MV-4-11 (cell line): ENCODE measurements at places on chromosomes 7 and 10.
A peak's percentile ranks its signal among the peaks of the same experiment; 100 is the strongest.

GRCh38 chr7:95481271-95482165 is 4.2 kb upstream of the ASB4 start:
- DNase-seq: no peak

DNA sequence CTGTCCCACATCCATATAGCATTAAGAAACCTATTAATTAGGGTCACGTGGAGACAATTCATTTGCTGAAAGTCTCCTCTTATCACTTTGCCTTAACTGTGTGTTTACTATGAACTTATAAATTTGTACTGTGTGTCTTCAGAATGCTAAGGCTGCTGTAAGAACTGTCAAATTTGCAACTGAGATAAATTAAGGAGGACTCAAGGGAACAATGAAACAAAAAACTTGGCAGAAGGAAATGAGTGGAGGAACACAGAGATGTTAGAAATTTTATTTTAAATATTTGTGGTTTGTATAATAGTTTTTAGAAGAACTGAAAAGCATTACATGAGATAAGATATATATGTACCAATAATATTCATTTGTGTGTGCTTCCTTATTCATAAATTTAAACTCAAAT is 1005.3 kb upstream of the SORCS1 start:
- DNase-seq: no peak

- DNase-seq: no peak
Observed at GRCh38 chr10:17817316-17817715, 8.2 kb downstream of the MRC1 start.

DNA sequence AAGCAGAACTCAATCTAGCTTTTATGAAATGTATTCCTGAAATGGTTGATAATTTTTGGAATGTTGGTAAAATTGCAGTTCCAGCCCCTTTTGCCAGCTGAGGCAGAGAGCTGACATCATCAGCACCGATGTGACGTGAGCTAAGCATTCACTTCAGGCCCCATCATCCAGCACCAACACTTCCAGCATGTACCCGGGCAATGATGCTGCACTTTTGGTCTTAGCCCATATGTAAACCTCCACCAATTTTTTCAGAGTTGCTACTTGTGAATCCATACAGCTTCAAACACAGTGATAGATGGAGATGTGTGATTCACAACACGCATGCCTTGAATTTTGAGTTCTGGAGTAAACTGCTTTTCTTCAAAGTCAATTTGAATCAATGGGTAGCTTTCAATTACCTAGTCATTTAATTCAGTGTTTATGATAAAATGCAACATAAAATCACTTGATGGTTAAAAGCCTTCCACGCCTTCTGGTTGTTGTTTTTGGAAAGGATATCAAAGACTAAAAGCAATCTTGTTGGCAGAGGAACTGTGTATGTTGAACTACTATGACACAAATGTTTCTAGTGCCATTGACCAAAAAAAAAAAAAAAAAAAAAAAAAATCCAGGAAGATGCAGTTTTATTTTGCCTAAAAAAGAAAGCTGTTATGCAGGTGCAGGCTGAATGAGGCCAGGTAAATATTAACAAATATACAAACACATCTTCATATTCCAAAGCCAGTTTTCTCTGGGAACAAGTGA is 73.9 kb downstream of the NRP1 start:
- DNase-seq: no peak

DNA sequence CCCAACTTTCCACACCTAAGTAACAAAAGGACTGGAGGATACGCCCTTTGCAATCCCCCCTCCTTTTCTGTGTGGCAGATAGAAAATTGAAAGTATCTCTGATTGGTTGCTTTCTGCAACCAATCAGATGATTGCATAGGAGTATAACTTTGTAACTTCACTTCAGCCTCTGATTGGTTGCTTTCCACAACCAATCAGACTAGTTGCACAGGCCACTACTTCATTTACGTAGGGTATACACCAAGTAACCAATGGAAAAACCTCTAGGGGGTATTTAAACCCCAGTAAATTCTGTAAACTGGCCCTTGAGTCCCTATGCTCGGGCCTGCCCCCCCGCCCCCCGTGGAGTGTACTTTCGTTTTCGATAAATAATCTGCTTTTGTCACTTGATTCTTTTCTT is 1080.4 kb downstream of the CNTNAP2 start:
- no peak for DNase-seq

DNA sequence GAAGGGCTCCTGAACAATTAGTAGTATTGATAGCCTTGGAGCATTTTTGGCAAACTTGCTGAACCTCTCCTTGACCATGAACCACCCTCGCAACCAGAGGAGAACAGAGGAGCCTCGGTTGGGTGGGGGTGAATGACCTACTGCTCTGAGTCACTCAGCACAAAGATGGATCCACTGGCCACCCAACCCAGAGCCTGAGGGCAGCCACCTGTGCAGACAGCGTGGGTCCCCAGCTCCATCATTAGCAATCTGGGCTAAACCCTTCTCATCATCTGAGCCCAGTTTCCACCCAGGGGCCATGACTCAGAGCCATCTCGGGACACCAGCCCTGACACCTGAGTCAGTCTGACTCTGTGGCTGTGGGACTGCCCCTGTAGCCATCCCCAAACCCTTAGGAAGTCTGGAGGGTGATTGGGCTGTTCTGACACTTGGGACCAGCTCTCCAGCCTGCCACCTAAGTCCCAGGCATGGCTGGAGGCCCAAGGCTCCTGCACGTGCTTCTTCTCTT is 171.8 kb upstream of the GPR26 start:
- DNase-seq: no peak

- DNase-seq: no peak
Observed at GRCh38 chr7:125606671-125607070, 677.0 kb upstream of the POT1 start.

- peak; percentile 98 for DNase-seq
Observed at GRCh38 chr7:157854066-157854891, 517.5 kb downstream of the DNAJB6 start.

DNA sequence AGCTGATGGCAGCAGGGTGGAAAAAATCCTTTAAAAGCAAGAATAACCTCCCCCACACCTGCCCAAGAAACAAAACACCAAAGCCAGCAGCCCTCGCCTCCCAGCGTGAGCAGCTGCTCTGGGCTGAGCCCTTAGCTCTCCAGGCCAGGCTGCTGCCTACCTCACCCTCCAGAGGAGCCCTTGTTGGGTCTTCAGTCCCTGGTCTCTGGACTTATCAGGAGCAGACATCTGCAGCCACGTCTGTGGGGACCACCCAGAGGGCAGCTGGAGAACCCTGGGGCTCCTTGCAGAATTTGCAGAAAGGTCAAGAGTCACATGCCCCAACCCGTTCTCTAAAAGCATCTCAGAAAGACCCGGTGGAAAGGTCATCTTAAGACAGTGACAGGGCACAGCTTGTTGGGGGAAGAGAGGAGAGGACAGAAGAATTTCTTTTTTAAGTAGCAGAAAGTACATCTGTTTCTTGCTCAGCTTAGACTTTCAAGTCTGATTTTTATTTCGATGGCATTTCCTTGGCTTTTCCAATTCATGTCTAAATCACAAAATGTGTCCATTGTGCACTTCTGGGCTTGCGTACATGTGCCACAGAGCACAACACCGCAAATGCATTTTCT is 425.7 kb upstream of the NFE2L3 start:
- no peak for DNase-seq

DNA sequence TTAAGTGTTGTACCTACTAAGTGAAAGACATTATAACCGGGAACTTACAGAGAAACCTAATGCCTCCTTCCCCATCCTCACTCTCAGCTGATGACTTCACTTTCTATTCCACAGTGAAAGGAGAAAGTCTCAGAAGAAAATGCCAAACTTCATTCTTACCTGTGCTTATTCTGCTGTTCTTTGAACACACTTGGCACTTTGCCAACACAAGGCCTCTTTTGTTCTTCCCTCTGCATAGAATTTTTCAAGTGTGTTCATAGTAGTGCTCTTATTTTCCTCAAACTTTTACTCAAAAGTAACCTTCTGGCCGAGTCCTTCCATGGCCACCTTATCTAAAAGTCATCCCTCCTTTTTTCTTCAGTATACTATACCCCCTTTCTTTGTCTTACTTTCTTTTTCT is 59.4 kb upstream of the ETV1 start:
- DNase-seq: no peak

DNA sequence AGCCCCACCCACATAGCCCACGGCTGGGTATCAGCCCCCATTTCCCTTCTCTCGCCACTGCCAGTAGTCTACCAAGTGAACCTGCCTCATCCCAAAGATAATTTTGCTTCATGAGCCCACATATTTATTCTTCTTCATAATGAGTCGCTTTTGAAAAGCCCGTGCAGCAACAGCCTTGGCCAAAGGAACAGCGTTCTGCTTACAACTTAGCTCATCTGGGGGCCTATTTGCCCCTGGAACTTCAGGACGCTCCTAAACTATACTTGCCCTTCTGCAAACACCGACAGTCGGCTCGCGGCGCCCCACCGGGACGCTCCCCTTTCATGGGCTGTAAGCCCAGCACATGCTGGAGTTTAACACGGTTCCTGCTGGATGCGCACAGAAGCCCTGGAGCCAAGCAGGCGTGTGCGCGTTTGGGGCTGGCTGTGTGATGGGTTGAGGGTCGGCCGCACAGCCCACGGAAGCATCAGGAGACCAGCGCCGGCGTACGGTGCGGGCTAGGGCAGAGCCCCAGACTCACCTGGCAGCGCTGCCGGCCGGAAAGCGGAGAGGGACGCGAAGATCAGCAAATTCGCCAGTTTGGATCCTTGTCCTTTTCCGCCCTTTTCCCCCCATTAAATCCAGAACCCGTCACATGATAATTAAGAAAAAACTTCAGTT is 370 bp downstream of the TMEM60 start:
- no peak for DNase-seq

DNA sequence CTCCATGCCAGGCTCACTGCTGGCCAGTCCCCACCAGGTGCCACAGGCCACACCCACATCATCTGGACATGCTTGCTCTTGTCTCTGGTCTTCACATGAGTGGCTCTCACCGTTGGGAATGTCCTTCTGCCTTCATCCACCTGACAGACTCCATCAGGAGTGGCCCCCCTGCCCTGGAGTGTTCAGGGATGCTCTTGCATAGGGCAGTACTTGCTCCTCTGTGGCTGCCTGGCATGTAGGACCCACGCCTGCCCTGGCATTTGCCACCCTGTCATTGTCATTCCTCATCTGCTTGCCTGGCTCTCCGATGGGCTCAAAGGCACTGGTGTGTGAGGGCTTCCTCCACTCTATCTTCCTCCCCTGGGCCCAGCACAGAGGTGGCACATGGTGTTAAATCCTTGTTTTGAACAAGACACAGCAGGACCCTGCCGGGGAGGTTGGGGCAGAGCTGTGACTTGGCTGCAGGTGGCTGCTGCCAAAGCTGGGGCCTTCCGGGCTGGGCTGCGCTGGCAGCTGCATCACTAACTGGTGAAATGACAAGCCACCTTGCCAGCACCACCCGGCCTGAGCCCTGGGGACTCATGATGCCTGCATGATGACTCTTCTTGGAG is 1.8 kb downstream of the SH2D4B start:
- DNase-seq: no peak

DNA sequence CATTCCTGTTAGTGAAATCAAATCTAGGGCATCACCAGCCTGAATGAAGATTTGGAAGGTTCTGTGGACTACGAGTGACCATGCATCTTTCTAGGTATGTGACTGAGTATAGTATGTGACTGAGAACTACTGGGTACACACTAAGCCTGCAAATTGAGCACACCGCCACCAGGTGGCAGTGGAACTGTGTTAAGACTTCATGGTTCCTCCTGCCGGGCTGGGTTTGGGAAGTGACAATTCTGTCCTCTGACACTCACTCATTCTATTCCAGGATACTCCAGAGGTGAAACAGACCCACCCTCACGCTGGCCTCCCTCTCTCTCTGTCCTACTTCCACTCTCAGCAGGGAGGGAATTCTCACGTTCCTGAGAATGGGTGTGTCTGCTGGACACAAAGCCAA is 84.0 kb upstream of the TMEM248 start:
- DNase-seq: peak; percentile 77

- DNase-seq: no peak
Observed at GRCh38 chr7:46230298-46230989, 309.4 kb upstream of the IGFBP3 start.

GRCh38 chr10:112801748-112802147 is 148.3 kb upstream of the TCF7L2 start:
- no peak for DNase-seq

DNA sequence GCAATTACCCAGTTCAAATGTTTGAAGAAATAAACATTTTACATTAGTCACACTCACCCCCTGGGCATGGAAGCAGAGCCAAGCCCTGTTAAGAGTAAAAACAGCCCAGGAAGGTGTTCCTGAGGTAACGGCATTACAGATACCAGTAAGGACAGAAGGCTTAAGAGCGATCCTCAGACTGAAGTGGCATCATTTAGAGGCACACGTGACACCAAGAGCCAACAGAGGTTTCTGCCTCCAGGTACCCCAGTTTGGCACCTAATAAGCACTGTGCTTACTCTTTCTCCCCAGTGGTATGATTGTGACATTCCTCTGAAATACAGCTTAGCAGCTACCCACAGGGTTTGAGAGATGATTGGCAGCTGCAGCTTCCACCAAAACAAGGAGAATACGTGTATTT is 17.2 kb downstream of the MMS19 start:
- DNase-seq: no peak

- DNase-seq: no peak
Observed at GRCh38 chr10:26243351-26243720, 26.8 kb downstream of the GAD2 start.

- DNase-seq: no peak
Observed at GRCh38 chr7:141534757-141535737, 16.2 kb upstream of the AGK start.

- DNase-seq: no peak
Observed at GRCh38 chr7:108282427-108282996, 152.4 kb upstream of the LAMB4 start.

- DNase-seq: no peak
Observed at GRCh38 chr10:30238836-30239235, 110.2 kb downstream of the MTPAP start.

GRCh38 chr7:137656227-137656849 is 190.4 kb downstream of the DGKI start:
- DNase-seq: peak; percentile 63

DNA sequence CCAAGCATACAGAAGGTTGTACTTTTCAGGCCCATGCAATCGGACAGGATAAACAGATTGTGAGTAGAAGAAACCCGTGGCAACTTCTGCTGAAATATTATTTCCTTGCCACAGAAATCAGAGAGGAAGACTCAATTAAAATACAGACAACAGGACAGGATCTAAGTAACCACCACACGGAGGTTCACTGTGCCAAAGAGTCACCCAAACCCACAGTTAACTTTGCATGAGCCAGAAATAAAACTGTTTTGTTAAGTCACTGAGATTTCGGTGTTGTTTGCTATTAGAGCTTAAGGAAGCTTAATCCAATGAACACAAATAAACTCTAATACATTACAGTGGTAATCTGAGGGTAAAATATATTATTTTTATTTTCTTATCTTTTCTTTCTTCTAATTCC is 14.0 kb downstream of the PNPLA8 start:
- no peak for DNase-seq
